Effector memory CD4-positive, alpha-beta T cell (primary cell): ENCODE measurements at places on chromosomes 2 and 18.

- no peak for DNase-seq
These were observed 174.9 kb downstream of the VAPA start for GRCh38 chr18:10088734-10089133.

GRCh38 chr18:78526275-78526674 is 453.3 kb upstream of the SALL3 start:
- no peak for DNase-seq

- DNase-seq = no peak
These were observed 18.0 kb downstream of the COLEC11 start for GRCh38 chr2:3612639-3613523.

DNA sequence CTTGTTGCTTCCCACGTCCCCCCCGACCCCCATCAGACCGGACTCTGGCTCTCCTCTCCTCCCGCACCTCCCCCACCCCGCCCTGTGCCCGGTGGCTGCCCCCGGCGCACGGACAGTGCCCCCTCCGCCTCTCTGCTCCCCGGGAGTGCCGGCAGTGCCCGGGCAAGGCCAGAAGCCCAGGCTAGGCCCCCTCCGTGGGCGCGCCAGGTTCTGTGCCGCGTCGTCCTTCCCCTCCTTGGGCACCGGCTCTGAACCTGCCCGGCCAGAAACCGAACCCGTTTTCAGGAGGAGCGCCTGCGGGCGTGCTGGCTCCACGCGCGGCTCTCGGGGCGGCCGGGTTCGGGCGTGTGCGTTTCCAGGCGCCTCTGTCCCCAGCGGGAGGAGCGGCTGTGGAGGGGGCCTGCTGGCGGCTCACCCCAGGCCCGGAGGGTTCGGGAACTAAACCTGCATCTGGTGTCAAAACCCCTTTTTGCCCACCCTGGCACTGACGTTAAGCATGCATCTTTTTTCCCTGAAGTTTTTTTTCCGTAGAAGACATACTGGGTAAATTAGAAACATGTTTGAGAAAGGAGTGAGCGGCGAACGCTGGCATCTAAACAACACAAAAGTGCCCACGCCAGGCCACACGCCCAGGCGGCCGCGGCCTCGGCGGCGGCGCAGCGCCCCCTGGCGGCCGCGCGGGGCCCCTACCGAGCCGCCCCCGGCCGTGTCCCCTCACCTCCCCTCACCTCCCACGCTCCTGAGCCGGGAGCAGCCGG is 123.9 kb upstream of the SLC1A4 start:
- DNase-seq = peak; percentile 39

GRCh38 chr2:131567891-131568290 is 40.2 kb downstream of the CCDC74A start:
- no peak for DNase-seq

- no peak for DNase-seq
These were observed 508.3 kb downstream of the CNTNAP5 start for GRCh38 chr2:124533226-124533954.

GRCh38 chr2:196131949-196132925 is 39.1 kb downstream of the STK17B start:
- peak; percentile 13 for DNase-seq

- no peak for DNase-seq
These were observed 118.3 kb downstream of the CMPK2 start for GRCh38 chr2:6747433-6747832.

- DNase-seq = no peak
These were observed 4.8 kb upstream of the RIOK3 start for GRCh38 chr18:23448291-23448690.

DNA sequence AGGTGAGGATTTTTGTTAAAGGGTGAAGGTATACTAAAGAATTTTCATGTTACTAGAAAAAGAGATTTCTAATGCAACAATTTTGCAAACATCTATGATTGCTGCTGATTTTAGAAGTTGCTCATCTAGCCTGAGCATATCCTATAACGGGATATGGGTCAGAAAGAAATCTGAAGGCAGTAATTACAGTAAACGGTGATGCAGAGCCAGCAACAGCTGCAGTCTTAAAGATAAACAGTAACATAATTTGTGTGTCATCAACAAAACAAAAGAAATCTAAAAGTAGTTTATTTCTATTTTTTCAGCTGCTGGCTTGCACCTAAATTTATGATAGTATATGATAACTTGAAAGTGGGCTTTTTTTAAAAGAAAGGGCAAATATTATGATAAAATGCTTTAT is 215.7 kb downstream of the SLC4A10 start:
- no peak for DNase-seq

- no peak for DNase-seq
These were observed 24.0 kb upstream of the SULT1C3 start for GRCh38 chr2:108215794-108216211.
